ENCODE measurements at places on chromosomes 3 and 15.
A peak's percentile ranks its signal among the peaks of the same experiment; 100 is the strongest.

- no peak for DNase-seq
These were observed 40.5 kb downstream of the MYLK start for GRCh38 chr3:123843668-123844067.

GRCh38 chr3:89964347-89964746 is 856.9 kb downstream of the EPHA3 start:
- DNase-seq = no peak

GRCh38 chr3:191528589-191528988 is 67.6 kb downstream of the PYDC2 start:
- no peak for DNase-seq

- DNase-seq = no peak
These were observed 18.7 kb downstream of the MGLL start for GRCh38 chr3:127803619-127804018.

DNA sequence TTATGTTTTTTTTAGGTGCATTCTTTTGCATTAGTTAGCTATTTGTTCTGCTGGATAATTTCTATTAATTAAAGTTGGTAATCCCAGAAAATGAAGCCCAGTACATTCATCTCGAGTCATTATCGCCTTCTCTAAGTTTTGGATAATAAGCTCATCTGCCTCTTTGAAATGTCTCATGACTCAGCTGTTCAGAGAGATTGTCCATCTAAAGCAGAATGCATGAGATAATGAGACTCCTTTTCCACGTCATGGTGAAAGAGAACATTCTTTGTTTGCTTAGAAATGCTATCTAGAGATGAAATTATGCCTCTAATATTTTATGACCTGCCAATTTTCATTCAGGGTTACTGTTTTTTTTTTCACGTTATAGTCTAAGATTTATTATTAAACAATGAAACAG is 374.7 kb upstream of the GOLIM4 start:
- no peak for DNase-seq

- DNase-seq = no peak
These were observed 360.5 kb upstream of the NAALADL2 start for GRCh38 chr3:174498638-174499037.

DNA sequence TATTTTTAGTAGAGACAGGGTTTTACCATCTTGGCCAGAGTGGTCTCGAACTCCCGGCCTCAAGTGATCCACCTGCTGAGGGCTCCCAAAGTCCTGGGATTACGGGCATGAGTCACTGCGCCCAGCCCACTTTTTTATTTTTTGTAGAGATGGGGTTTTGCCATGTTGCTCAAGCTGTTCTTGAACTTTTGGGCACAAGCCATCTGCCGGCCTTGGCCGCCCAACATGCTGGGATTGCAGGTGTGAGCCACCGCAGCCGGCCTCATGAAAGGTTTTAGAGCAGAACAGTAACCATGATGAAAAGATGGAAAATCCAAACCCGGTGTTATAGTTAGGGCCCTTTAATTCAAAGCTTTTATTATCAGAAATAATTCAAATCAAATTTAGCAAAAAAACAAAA is 15.6 kb upstream of the MB21D2 start:
- DNase-seq = no peak

DNA sequence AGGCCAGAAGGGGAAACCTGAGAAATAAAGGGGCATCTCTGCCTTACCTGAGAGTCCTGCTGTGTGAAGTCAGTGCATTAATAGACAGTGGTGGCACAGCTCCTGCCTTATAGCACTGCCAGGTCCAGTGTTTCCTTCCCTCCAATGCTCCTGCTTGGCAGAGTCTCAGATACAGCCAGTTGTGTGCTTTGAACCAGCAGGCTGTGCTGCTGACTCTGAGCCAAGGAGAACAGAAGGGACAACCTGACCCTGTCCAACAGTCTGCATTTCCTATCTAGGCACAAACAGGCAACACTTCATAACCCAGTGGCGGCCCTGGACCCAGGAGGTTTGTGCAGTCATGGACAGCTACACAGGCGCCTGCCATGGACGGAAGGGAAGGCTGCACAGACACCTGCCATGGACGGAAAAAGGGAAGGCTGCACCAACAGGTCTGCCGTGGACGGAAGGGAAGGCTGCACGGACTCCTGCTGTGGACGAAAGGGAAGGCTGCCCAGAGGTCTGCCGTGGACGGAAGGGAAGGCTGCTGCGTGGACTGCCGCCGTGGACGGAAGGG is 33.9 kb upstream of the PLXNA1 start:
- no peak for DNase-seq

DNA sequence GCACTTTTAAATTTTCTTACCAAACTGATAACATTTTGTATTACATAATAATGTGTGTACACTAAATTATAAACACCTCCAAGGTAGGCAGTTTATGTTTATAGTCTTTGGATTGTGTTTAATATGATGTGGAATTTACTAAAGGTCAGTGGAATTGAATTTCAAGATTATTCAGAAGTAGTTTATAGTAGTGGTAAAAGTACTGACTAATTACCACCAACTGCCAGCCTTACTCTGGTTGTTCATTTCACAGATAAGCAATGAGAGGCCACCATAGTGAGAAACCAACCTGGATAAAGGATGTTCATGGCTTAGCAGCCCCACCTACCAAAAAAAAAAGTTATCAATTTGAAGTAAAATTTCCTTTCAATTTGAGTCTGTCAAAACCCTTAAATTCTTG is 54.0 kb upstream of the EIF5A2 start:
- DNase-seq = no peak

GRCh38 chr3:10232137-10232536 is 16.1 kb upstream of the TATDN2 start:
- DNase-seq = no peak

- peak; percentile 10 for DNase-seq
These were observed 121.5 kb upstream of the TSC22D2 start for GRCh38 chr3:150286390-150287147.

- no peak for DNase-seq
These were observed 22.6 kb upstream of the KLF13 start for GRCh38 chr15:31303726-31304648.

GRCh38 chr3:108006077-108006771 is 84.6 kb downstream of the CD47 start:
- DNase-seq = peak; percentile 62

GRCh38 chr3:38722781-38723568 is 73.5 kb upstream of the SCN5A start:
- DNase-seq = no peak

DNA sequence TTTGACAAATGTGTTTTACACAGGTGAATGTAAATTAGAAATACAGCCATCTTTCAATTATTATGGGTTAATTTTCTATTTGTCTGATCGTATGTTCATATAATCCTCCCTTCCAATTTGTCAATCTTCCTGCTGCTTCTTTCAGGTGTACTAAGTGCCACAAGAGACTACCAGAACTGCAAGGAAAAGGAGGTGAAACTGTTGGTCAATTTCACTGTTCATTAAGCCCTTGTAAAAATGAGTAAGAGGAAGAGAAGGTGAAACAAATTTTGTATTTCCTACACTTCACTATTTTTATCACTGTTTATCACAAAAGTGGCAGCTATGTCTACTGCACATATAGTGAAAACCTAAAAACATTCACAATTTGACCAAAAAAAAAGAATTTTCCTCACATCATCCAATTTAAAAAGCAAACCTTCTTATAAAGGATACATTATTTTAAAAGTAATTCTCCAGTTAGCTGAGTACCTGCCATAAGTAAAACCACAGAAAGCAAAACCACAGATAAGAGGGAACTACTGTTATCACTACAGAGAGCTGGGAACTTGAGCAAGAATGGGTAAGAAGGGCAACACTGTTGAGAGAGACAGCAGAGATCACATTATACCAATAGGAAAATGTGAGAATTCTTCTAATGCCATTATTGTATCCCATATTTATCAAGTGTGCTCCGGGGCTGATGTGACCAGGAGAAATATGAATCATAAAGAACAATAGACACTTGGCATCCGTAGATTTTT is 163.0 kb downstream of the TBC1D5 start:
- no peak for DNase-seq

- no peak for DNase-seq
These were observed 10.6 kb upstream of the SPRED1 start for GRCh38 chr15:38242055-38242454.

DNA sequence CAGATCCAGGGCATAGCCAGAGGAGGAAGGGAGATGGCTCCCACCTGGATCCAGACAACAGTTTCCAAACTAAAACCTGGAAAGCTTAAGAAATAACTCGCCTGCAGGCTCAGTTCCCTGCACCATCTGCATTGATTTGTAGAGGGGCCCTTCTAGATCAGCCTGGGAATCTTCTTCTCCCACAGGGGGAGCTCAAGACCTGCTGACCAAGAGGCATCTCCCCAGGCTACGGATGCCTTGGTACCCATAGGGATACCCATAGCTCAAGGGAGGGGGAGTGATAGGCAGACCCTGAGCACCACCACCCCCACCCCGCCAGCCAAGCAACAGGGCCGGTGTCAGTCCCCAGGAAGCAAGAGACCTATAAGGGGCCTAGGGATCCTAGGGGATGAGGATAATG is 28.0 kb upstream of the DCLK3 start:
- DNase-seq = no peak

DNA sequence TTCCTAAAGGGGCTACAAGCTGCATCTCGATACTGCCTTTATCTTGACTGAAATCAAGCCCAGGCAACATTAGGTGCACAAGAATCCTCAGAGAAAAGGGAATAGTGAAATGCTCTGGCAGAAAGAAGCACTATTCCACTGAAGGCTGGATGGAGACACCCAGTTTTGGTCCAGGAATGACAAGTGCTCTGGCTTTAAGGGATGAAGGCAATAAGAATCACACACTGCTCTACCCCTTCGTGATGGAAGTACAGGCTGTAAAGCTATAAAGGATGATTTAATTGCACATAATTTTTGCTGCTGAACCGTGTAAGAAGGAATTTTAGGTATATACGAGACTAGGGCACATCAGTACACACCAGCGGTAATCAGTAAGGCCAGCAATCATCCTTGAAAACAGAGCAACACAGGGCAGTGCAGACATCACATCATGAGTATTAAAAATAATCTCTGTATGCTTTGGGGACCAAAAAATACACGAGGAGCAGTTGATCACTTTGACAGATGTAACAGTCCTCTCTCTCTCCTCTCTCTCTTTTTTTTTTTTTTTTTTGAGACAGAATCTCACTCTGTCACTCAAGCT is 414.6 kb upstream of the TBL1XR1 start:
- no peak for DNase-seq

DNA sequence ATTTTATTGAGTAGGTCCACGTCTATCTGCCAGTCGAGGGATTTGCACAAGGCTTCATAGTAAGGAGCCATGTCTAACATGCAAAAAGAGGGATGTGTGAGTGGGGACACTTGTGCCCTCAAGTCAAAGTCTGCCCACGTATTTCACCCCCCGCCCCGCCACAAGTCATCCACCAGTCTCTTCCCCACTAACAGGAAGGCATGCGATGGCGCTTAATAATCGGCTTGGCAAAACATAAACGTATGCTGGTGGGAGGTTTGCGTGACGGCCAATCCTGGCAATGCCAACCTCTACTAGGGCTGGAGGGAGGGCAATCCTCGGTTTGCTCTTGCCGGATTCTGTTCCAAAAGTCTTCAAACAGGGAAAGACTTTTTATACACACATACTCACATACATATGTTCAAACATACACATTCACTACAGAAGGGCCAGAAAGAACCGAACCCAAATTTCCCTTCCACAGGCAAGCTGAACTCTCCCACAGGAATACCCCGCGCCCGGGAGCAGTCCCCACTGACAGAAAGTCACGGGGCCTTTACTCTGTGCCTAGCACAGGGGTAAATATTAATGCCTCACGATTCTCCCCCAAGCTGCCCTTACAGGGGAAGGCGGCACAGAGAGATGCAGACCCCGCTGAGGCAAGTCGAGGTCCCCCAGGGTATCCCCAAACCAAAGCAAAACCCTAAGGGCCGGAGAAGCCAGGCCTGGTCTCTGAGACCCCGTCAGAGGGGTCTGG is 675 bp downstream of the PSMD6 start:
- DNase-seq = peak; percentile 22

- DNase-seq = no peak
These were observed 11.1 kb upstream of the PSTPIP1 start for GRCh38 chr15:76983590-76984375.

DNA sequence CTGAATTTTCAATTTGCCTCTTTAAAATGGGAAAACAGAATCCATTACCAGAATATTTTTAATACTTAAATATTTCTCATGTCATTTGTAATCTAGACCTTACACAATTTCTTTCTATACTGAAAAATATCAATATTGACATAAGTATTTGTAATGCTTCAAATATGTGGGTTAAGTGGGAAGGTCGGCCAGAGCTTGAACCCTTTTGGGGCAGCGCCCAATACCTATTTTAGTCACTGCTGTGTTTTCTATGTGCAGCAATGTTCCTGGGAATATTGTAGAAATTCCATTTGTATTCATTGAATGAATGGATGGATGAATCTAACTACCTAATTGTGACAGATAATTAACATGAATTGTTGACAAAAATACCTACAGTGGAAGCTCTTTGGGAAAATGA is 459.7 kb upstream of the ZNF717 start:
- DNase-seq = no peak

- DNase-seq = no peak
These were observed 17.7 kb upstream of the GK5 start for GRCh38 chr3:142243134-142243533.

- no peak for DNase-seq
These were observed 17.0 kb upstream of the OR5K1 start for GRCh38 chr3:98445949-98446406.

DNA sequence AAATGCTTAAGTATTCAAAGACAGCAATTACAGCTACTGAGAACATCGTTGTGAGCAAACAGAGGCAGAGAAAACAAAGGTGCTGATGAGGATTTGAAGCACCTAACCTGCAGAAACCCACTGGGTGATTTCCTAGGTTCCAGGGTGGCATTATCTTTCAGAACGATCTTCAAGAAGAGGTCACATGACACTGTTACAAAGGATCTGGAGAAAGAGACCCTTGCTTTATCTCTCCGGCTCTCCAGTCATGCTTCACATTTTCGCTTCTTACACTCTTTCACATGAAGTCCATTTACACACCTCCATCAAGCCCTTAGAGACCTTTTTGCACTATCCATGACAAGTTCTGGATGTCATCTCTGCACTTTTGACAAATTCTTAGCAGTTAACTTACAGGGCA is 70.8 kb downstream of the GOLGA8B start:
- no peak for DNase-seq

DNA sequence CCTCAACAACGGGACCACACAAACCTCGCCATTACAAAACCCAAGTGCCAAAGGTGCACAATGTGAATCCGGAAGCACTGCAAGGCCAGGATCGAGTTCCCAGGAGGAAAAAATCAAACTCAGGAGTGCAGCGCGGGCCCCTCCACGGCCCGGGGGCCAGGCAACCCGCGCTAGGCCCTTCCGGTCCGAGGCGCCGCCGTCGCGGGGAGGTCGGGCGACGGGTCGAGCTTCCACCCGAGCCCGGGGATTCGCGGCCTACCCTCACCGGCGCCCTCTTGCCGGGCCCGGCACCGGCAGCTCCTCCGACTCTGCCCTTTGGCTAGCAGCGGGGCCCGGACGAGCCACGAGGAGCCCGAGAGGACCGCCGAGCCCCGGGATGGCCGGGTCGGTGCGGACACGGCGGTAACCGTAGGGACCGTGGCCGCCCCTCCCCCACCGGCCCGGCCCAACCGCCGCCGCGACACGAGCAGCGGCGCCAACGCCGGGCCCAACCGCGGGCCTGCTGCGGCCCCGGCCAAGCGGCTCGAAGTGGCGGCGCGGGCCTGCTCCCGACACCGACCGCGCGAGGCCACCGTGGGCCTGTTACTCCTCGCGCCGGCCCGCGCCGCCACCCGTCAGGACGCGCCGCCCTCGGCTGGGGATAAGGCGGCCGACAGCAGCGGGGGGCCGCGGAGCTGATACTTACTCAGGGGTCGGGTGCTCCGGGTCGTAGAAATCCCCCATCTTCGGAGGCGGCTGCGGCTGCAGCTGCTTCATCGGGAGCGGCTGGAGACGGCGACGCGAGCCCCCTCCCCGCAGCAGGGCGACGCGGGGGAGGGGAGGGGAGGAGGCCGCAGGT is 525 bp downstream of the SETD2 start:
- DNase-seq = peak; percentile 58
